ENCODE measurements at places on chromosomes 7 and 10.

- DNase-seq: no peak
These were observed 1.4 kb downstream of the PTPRE start for GRCh38 chr10:127908106-127908958.

DNA sequence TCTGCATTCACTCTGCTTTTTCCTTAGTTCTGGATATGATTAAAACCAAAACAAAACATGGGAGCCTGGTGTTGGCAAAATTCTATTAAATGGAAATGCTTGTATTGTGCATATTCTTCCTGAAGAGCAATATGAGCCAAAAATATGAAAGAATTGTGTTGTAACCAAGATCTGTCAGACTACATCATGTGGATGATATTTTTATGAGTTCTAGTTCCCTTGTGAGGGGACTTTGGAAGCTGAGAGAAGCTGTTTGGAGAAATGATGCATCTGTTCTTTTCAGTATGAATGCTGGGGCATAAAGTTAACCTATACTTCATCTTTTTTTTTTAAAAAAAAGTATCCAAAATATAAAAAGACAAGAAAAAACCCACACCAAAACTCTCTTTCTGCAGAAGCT, 782.7 kb downstream of the ANKRD7 start:
- no peak for DNase-seq

GRCh38 chr10:49109669-49110340, 5.5 kb downstream of the VSTM4 start:
- no peak for DNase-seq

GRCh38 chr7:134737566-134738345, 41.7 kb upstream of the CALD1 start:
- DNase-seq: no peak

- DNase-seq: no peak
These were observed 3.0 kb upstream of the LIPK start for GRCh38 chr10:88702848-88703597.

DNA sequence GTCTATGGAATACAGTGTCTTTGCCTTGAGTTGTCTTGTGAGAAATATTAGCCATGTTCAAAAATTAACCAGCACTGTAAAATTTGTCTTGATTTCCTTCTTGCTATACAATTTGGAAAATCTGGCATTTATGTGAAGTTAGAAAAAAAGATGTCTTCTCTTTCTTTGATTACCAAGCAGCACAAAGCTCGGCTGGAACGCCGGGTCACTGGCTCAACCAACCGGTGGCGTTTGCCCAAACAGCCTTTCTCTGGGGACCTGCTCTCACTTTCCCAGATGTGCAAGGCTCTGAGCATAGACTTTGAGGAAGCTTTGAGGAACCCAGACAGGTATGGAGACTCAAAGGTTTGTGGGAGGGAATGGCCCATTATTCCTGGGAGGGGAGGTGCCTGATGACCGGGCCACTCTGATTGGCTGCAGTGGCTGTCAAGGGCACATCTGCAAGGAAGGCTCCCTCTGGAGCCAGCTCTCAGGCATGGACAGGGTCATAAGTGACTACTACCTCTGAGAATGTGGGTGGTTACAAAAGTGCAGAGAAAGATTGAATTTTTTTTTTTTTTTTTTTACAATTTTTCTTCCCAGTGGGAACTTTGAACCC, 5.6 kb downstream of the BTBD16 start:
- DNase-seq: no peak

GRCh38 chr10:13000431-13000830, 1.1 kb downstream of the CCDC3 start:
- no peak for DNase-seq

- no peak for DNase-seq
These were observed 25.5 kb upstream of the C10orf67 start for GRCh38 chr10:23370106-23370505.

GRCh38 chr7:15128716-15129115, 226.2 kb upstream of the DGKB start:
- DNase-seq: no peak

GRCh38 chr10:110808615-110809014, 63.1 kb upstream of the PDCD4 start:
- DNase-seq: no peak

DNA sequence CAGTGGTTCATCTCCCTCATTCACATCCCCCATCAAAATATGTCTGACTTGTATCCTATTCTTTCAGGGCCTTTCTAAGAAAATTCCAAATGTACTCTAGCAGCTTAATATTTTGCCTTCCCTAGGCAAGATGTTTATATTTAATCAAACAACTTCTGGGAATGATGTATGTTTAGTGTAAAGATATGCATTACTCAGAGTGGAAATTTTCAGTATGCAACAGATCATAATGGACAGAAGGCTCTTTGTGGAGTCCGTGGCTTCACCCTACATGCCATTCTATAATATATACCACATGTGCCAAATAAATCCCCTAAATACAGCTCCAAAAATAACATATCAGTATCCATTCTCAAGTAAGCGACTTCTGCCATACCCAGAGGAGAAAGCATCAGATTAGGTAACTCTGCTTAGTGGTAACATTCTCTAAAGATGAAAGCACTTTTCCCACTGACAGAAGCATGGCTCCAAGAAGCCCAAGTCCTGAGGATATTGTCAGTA, 316.6 kb downstream of the KCNMA1 start:
- no peak for DNase-seq

Data from T-helper 2 cell (primary cell).